ENCODE measurements at places on chromosomes 12 and 14.

DNA sequence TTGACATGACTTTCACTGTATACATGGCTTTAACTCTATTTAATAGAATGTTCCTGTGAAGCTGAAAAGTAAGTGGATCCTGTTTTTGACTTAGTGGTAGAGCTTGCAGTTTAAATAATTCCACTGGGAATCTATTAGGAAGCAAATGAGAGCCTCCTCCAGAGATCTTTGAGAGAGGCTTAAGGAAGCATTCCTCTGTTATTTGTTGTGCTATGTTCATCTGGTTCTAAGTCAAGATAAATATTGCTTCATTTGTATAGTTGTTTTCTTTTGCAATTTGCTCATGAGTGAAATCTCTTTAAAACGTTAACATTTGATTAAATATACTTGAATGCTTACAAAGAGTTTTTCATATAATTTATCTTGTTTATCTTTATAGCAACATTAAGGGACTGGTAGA lies 70.4 kb downstream of the TMTC2 start:
- no peak for DNase-seq

- DNase-seq = no peak
Measured at GRCh38 chr12:9751204-9752144, 9.2 kb downstream of the CD69 start.

DNA sequence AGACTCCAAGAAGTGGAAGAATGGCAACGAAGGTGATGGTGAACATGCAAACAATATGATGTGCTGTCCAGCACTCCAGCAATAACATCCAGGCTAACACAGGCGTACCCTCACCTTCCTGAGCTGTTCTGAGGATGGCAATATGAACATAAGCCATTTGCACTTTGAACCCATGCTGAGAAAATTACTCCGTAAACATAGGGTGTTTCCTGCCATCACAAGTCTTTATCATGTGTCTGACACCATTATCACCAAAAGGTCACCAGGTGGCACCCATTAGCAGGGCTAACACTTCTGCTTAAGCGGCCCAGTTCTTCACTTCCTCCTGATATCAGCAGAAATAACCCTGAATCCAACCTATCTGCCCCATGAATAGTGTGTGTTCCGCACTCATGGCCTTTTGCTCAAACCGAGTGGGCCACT lies 482.8 kb downstream of the MED13L start:
- DNase-seq = no peak

- no peak for DNase-seq
Measured at GRCh38 chr12:47234576-47235141, 154.9 kb upstream of the AMIGO2 start.

DNA sequence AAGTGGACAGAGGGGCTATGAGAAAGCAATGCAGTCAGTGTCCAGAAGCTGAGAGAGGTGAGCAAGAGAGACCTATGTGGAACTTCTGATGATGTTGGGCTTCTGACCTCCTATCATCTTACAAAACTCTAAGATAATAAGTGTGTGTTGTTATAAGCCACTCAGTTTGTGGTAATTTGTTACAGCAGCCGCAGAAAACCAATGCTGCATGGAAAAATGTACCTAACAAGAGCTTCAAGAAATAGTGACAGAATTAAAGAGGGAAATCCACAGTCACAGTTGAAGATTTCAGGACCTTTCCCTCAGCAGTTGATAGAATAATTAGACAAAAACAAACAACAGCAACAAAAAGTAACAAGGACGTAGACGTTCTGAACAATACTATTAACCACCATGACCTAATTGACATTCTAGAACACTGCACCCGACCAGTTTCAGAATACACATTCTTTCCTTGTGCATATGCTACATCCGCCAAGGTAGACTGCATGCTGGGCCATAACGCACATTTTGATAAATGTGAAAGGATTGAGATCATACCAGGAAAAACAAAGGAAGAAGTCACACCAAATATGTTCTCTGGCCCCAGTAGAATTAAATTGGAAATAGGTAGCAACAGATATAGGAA lies 1.8 kb upstream of the EVL start:
- no peak for DNase-seq

- no peak for DNase-seq
Measured at GRCh38 chr12:69666798-69667197, 32.3 kb downstream of the BEST3 start.

DNA sequence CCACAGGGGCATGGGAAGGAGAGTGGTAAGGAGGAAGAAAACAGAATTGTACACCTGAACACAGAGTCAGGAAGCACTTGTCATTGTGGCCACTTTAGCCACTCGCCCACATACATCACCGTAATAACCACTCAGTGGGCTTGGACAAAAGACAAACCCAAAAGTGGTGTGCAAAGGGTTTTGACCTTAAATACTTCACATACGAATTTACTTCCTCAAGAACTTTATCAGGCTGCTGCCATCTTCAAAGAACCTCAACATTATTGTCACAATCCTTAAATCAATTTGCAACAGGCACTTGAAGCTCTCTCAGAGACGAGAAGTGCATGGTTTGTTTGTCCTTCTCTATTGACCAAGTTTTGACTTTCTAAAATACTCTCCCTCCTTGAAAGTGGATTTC lies 187.3 kb upstream of the EGLN3 start:
- DNase-seq = no peak

- no peak for DNase-seq
Measured at GRCh38 chr12:56387152-56387736, 24.6 kb upstream of the APOF start.

DNA sequence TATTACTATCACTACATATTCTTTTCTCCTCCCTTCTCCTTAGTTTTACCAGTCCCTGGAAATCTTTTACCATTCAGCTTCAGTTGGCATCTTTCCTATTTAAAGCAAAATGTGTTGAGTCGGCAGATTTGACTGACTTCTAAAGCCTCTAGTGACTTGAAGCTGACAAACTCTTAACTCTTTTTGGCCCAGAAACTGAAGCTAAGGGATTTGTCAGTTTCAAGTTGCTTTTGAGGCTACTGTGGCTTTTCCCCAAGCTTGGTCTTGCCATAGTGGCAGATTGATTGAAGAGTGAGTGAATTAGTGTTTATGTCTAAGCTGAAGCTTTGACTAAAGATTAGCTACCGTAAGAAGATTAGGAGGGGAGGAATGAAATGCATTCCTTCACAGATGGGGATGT lies 104.0 kb downstream of the ETNK1 start:
- no peak for DNase-seq

- DNase-seq = no peak
Measured at GRCh38 chr14:82009076-82009475, 475.4 kb upstream of the SEL1L start.

DNA sequence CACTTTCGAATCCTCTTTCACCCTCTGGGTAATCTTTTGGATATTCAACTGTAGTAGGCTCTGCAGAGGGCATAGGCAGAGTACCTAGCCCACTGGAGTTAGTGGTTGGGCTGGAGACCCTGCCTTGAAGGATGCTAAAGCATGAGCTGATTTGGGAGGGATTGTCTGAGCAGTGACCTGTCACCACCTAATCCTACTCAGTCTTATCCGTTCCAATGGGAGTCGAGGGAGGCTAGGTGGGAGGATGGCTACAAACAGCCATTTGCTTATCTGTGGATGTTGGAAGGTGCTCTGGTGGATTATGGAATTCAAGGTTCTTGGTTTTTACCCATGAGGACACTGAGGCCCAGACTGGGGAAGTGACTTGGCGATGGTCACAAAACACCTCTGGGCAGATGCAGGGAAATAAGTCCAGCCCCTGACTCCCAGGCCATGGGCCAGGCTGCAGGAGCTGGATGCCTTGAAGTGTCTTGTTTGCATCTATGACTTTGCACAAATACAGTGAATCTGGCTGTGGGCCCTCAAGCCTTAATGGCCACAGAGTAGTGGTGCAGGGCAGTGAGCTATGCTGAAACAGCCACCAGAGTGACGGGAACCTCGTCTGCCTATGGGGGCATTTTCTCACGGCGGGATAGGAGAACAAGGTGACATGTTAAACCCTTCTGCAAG lies 3.7 kb downstream of the KMT5A start:
- DNase-seq = no peak

DNA sequence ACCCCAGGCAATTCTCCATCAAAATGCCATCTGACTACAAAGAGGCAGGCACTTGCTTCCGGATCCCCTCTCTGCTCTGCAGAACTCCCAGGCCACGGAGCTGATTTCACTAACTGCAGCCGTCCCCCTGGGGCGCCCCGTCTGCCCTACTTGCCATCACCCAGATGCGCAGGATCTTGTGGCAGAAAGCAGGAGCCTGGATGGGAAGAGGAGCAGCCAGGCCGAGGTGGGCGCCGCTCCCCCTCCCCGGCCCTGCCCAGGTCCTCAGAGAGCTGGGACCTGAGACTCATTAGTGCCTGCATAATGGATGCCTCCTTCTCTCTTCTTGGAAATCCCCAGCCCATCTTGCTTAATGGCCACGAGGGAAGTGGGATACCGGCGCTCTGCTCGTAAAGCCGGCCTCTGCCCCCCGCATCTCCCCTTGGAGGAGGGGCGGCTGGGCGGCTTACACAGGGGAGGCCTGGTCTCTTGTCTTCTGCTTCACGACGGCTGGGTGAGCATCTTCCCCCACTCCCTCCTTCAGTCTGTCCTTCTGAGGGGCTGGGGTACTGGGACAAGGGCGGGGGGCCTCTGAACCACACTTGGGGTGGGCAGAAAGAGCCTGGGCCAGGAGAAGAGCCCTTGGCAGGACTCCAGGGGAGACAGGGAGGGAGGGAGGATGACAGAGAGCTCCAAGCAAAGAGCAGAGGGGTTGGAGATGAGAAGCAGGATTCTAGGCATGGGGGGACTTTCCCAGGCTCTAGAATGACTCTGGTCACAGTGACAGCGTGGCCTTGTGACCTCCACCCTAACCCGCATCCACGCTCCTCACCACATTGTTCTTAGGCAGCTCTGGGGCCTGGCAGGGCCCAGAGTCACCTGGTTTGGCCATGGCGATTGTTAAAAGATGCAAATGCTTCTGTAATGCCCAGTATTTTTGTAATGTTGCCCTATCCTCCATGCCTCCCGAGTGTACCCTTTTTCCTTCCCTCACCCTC lies 19.4 kb upstream of the EML1 start:
- no peak for DNase-seq

GRCh38 chr14:47012533-47013280 lies 361.1 kb upstream of the RPL10L start:
- no peak for DNase-seq
